Stimulated activated CD4-positive, alpha-beta T cell treated with anti-CD3 and anti-CD28 coated beads, Interleukin-4, amount 100 ng/mL, for 24 hours (primary cell): ENCODE measurements at places on chromosomes 5 and 9.
A peak's percentile ranks its signal among the peaks of the same experiment; 100 is the strongest.

- DNase-seq, result no peak
Measured at GRCh38 chr5:62812621-62813255, 234.1 kb downstream of the LRRC70 start.

GRCh38 chr5:168951356-168951755, 349.6 kb downstream of the SLIT3 start:
- no peak for DNase-seq

DNA sequence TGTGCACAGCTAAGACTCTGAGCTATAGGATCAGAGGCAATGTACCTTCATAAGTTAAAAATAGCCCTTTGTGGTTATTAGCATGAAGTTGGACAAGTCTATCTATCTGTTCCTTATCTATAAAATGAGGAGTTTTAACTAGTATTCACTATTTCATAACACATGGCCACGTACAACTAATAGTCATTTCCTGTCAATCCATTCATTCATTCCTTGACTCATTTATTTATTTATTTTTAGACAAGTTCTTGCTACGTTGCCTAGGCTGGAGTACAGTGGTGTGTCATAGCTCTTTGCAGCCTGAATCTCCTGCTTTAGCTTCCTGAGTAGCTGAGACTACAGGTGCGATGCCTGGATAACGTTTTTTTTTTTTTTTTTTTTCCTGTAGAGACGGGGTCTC, 92.1 kb downstream of the NR3C1 start:
- no peak for DNase-seq

- no peak for DNase-seq
Measured at GRCh38 chr9:121616123-121616755, 35.2 kb upstream of the DAB2IP start.

DNA sequence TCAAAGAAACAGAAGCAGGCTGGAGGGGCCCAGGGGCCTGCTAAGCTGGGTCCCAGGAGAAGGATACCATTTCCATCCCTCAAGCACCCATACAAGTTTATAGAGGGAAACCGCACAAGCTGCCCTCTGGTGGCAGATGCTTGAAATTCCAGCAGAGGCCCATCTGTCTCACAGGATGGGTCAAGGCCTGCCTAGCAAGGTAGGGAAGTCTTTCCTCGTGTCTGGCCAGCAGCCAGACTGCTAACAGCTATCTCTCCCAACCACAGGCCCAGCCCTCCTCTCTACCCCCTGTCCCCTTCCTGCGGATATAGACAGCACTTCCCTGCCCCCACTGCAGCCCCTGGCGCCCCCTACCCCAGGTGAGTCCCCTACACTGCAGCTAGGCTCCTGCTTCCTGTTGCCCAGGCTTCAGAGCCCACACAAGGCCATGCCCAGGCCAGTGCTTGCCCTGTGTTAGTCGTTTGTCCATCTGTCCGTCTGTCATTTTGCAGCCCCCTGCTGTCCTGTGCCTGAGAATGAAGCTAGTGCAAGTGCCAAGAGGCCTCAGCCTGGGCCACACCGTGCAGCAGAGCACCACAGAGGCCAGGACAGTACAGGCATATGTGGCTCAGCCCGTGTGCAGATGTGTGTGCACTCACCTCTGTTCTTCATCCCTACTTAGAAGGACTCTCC, 26.2 kb downstream of the TCF7 start:
- peak; percentile 74 for DNase-seq

GRCh38 chr9:115086461-115086860, 31.5 kb downstream of the TNC start:
- no peak for DNase-seq

GRCh38 chr5:59254055-59254687, 639.4 kb downstream of the PDE4D start:
- DNase-seq, result no peak

DNA sequence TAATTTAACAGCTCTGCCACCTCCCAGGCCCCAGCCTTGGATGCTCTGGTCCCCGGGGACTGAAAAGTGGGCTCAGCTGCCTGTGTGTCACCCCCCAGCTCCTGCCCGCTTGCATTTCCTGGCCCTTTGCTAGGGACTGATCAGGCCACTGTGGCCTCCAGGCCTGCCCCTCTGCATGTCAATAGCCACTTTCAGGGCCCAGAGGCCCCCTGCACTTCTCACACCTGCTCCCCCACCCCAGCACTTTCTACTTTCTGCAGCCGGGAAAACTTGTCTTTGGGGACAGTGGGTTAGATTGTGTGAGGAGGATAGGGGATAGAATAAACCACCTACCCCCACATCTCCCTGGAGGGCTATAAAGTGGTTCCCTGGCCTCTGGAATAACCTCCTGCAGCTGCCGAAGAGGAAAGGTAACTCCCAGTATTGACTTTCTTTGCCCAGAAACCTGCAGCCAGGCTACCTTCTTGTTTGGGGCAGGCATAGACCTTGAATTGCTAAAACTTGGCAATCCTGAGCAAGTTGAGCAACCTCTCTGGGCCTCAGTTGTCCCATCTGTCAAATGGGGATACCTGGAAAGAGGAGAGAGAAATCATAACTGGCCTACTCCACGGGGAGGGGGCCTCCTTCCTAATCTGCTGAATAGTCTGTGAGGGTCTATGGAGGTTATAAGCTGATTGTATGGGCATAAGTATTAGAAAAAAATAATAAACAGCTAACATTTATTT, 7.8 kb downstream of the AIF1L start:
- DNase-seq, result no peak

GRCh38 chr9:137388589-137389427, 34.2 kb downstream of the EXD3 start:
- DNase-seq, result no peak

DNA sequence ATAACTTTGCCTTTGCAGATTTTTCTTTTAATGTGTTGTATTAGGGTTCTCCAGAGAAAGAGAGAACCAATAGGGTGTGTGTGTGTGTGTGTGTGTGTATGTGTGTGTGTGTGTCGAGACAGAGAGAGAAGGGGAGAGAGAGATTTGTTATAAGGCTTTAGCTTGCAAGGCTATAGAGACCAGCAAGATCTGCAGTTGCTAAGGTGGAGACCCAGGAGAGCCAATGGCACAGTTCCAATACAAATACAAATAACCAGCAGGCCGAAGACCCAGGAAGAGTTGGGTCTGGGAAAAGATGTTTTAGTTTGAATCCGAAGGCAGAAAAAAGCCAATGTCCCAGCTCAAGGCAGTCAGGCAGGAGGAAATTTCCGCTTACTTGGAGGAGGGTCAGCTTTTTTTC, 23.0 kb downstream of the TMOD1 start:
- DNase-seq, result no peak

DNA sequence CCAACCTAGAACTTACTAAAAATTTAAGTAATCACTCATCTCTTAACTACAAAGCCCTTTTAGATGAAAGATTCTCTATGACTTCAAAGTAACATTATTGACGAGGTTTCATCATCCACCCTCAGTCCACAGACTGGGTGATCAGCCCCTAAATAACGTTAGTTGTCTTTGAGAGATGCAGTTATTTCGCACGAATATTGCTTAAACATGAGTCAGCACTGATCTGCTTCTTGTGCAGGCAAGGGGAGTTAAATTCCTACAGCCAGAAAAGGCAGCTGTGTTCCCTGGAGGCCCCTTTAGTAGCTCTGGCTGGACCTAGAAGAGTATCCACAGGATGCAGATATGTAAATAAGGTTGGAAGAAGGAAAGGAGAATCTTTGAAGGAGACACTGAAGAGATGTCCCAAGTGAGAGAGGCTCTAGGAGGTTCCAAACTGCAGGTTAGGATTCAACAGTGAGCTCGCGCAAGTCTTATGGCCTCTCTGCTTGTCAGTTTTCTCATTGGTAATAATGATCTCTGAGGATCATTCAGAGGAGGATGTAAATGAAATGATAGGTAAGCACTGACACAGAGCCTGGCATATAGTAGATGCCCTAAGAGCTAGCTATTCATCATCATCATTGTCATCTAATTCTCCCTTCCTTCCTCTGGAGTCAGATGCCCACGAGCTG, 122.2 kb upstream of the MAN2A1 start:
- DNase-seq, result no peak

GRCh38 chr5:59503220-59503619, 390.3 kb downstream of the PDE4D start:
- DNase-seq, result no peak

GRCh38 chr9:96418083-96418919, at the start of gene ZNF367:
TSS of gene ZNF367 (minus strand) at chr9:96418370. CDS start at chr9:96418032, 338 bp downstream.
- peak; percentile 92 for DNase-seq

- no peak for DNase-seq
Measured at GRCh38 chr5:178360222-178360925, 127.8 kb upstream of the PHYKPL start.

GRCh38 chr9:1960342-1961042, 54.7 kb upstream of the SMARCA2 start:
- no peak for DNase-seq

GRCh38 chr9:77829420-77829819, 181.3 kb upstream of the GNA14 start:
- no peak for DNase-seq

DNA sequence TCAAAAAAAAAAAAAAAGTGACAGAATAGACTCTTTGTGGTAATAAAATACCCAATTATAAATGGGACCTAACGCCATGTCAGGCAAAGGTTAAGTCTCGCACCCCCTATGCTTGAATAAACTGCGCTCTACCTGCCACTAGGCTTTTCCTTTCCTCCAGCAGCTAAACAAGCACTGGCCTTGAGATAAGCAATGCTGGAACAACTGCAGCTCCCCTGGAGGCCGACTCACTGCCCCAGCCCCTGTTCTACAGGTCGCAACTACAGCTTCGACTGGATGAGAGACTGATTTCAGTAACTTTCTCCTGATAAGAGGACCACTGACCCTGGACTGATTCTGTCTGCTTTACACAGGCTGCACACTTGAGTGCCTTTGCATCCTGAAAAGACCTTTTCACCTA, 210.2 kb downstream of the HSPA4 start:
- no peak for DNase-seq

- no peak for DNase-seq
Measured at GRCh38 chr9:132708769-132709430, 38.6 kb downstream of the GTF3C4 start.

- no peak for DNase-seq
Measured at GRCh38 chr9:100104314-100104713, 5.3 kb downstream of the INVS start.

GRCh38 chr9:69660304-69660703, 11.9 kb downstream of the APBA1 start:
- no peak for DNase-seq

DNA sequence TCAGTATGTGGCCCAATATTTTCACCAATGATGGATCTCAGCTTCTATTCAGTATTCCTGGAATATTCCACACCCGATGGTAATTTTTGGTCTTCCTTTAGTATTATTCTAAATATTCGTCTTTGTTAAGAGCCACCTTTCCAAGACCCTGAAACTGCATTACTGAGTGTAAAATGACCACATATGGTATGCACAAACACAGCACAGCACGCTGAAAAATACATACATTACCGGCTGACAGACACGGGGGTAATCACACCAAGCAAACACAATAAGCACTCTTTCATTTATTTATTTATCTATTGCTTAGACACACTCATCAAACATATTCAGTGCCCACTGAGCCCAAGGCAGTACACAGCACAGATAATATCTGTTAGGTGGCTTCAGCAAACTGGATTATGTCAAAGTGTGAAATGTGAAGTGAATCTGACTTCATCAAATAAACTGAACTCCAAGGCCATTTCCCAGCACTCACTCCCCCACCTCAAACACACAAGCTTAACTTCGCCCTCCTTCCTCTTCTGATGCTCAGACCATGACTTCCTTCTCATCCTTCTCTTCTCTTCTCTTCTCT, 1637.8 kb upstream of the C9orf72 start:
- DNase-seq, result no peak

DNA sequence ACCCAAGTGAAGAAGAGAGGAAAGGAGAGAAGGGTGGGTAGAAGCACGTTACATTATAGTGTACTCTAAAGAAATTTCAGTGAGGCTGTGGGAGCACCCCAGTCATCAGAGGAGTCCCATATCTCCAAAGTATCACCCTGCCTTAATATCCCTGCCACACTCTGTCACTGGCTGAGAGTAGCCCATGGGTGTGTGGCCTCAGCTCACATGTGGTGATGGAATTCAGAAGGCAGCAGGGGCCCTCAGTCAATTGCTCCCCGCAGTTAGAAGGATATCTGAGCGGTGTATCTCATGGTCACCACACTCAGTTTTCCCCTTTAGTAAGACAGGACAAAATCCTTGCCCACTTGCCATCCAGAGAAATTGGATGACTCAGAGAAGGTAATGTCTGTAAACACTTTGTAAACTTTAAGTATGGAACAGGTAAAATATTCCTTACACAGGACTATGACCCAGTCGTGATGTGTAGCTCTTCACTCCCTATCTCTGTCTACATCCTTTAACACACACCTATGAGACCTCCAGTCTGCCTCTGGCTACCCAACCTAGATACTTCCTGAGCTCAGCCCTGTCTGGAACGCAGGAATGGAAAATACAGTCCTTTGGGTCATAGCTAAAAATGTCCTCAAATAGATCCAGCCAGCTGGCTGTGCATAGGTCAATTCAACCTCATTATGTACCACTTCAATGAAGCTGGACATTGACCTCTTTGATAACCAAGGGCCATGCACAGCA, 24.3 kb upstream of the PLIN2 start:
- DNase-seq, result no peak
